ENCODE measurements at places on chromosomes 3 and 15.

DNA sequence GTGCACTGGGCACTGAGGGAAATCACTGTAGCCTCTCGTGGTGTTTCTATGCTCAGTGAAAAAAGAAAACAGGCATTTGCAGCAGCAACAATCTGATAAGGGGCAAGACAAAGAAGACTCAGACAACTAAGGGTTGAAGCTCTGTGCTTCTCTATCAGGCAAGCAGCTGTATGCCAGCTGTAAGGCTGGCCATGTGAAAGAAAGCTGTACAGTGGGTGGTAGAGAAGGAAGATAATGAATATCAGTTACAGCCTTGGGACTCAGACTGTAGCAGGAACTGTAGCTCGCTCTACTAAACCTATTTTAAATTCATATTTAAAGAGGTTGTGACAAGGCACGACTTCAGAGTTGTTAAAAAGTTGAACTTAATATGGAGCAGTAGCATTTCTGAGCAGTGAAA lies 76.3 kb downstream of the VGLL3 start:
- DNase-seq: no peak

DNA sequence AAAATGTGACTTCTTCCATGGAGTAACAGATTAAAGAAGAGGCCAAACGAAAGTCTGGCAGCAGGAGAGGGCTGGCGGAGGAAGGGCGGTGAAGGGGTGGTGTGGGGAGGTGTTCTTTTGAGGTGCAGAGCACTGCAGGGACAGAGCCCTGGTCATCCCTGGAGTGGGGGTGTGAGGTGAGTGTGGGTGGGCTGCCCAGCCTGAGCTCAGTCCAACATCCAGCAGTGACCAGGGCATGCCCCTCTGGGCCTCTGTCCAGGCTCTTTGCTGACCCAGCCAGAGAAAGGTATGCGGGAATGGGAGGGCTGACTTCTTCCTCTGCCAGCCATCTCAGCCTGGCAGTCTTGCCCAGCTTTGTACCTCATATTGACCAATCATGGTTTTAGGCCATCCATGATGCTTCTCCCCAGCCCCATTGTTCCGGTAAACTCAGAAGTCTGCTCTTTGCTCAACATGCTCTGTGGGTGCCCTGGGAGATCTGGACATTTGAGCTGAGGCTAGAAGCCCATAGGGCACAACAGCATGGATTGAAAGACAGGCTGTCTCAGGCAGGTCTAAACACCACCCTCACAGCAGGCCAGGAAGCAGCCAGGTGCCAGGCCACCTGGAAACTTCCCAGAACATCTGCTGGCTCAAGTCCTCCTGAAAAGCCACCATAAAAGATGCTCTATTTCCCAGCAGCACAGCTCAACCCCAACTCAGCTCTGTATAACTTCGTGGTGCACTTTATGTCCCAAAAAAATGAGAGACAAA lies 25.9 kb upstream of the CXCR6 start:
- DNase-seq: no peak

GRCh38 chr3:11186318-11186692 lies 32.0 kb downstream of the HRH1 start:
- no peak for DNase-seq

DNA sequence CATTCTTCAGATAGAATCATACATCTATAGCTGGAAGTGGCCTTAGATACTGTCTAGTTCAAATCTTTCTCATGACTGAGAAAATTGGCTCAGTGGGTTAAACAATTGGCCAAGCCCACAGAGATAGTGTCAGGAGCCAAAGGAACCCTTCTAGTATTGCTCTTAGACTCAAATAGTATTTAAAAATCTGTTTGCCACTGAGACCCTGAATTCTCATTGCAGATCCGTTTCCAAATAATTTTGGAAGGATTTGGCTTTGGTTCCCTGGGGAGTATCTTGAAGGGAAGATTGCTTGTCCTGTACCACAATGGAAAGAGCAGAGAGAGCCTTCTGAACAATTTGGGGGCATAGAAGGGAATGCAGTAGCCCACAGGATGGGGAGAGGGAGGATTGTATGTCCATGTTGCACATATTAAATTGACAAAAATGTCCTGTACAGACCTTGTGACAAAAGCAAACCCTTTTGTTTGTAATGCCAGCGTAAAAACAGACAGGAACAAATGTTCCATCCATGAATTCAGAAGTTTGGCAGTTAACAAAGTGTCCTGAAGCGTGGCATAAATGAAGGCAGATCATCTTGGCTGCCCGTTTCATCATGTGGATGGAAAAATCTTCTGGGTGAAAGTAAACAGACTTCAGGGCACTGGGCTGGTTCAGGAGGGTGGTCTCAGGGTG lies 156.4 kb upstream of the RASGRP1 start:
- no peak for DNase-seq

- no peak for DNase-seq
Measured at GRCh38 chr3:55085231-55085630, 157.4 kb upstream of the LRTM1 start.
